ENCODE measurements at places on chromosomes 4 and X.

- DNase-seq, result no peak
These were observed 26.5 kb upstream of the TSR2 start for GRCh38 chrX:54413753-54414152.

DNA sequence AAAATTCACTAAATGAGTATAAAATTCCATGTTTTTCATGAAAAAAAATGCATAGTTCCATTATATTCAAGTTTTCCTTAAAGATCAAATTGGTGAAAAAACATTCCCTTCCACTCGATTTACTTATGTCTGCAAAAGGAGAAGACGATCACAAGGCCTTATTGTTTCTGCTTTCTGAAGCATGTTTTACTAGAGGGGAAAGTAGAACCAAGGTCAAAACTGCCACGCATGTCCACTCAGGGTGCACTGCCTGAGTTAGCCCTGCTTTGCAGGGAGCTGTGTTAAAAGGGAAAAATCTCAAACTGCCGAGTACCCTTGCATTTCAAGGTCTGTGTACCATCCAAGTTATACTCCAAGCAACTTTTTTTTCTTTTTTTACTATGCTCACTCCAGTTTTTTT, 57.2 kb downstream of the TRAPPC11 start:
- no peak for DNase-seq

DNA sequence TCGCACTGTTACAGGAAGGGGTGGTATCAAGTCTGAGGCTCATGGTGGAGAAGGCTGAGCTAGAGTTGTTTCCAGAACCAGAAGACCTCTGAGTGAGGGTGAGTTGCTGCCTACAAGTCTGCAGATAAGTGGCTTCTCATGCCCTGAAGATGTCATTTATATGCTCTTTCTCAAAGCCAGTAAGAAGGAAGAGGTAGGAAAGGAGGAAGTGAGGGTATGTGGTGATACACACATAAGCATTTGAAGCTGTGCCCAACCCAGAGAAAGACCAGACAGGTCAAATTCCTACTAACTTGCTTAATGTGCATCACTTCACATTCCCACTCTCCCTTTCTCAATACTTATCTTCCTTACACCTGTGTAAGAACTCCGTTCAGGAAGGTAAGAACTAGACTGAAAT, at the start of gene PPBP:
Gene PPBP, minus strand, starts transcription at position 130 of the 400 bp plus-strand sequence. Its CDS starts 87 bp downstream, at position 43.
- no peak for DNase-seq

- DNase-seq, result no peak
These were observed 19.0 kb upstream of the SYTL4 start for GRCh38 chrX:100750883-100751282.

DNA sequence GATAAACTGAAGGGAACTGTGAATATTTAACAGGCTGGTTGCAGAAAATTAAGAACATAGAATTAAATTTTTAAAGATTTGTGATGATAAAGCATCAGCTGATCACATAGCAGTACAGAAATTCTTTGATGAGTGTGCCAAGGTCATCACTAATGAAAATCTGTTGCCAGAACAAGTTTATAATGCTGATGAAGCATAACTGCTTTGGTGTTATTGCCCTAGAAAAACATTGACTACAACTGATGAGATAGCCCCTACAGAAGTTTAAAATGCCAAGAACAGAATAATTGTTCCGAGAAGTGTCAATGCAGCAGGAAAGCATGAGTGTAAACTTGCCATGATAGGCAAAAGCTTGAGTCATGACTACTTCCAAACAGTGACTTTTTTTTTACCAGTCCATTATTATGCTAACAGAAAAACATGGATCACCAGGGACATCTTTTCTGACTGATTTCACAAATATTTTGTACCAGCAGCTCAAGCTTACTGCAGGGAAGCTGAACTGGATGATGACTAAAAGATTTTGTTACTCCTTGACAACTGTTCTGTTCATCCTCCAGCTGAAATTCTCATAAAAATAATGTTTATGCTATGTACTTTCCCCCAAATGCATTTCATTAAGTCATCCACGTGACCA, 1136.6 kb downstream of the FAT4 start:
- DNase-seq, result no peak

GRCh38 chr4:30525662-30526315, 194.4 kb upstream of the PCDH7 start:
- DNase-seq, result no peak

- no peak for DNase-seq
These were observed 135.7 kb upstream of the MAP3K15 start for GRCh38 chrX:19650996-19651395.

DNA sequence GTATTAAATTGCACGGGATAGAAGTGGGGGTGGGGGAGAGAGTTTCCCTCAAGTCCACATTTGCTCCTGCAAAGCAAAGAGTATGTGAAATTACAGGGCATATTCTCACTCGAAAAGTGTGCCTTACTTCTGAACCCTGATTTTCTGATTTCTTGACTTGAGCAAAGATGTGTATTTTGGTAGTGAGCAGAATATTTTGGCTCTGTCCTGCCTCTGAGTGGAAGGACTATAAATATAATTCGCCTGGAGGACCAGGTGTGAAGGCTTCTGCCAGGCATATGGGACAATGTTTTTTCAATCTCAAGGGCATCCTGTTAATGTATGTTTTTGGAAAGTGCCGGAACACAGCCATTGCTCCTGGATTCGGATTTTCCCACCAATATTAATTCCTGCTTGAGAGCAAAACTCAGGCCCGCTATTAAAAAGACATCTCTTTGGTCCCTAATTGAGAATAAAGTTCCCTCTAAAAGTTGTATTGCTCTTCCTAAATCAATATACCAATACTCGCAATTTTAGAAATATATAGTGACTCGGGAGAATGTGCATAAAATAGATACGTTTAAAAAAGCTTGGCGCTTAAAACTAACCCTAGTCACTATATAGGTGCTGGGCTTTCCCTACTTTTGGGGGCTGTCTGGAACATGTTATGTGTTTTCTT, 15.3 kb upstream of the PITX2 start:
- DNase-seq, result no peak

- no peak for DNase-seq
These were observed 47.0 kb downstream of the SOD3 start for GRCh38 chr4:24842356-24842755.

- DNase-seq, result peak; percentile 78
These were observed 23.6 kb upstream of the YTHDC1 start for GRCh38 chr4:68373513-68373912.

GRCh38 chr4:2219233-2219760, 22.6 kb downstream of the HAUS3 start:
- DNase-seq, result no peak

- no peak for DNase-seq
These were observed 138.2 kb downstream of the GUCY2F start for GRCh38 chrX:109343671-109344070.

DNA sequence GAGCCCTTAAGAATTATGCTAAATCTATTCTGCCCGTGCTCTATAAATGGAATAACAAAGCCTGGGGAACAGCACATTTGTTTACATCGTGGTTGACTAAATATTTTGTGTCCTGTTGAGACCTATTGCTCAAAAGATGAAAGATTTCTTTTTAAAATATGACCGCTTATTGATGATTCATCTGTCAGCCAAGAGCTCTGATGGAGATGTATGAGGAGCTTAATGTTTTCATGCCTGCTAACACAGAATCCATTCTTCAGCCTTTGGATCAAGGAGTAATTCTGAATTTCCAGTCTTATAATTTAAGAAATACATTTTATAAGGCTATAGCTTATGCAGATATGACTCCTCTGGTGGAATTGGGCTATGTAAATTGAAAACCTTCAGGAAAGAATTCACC, 271.3 kb upstream of the FAT4 start:
- no peak for DNase-seq

DNA sequence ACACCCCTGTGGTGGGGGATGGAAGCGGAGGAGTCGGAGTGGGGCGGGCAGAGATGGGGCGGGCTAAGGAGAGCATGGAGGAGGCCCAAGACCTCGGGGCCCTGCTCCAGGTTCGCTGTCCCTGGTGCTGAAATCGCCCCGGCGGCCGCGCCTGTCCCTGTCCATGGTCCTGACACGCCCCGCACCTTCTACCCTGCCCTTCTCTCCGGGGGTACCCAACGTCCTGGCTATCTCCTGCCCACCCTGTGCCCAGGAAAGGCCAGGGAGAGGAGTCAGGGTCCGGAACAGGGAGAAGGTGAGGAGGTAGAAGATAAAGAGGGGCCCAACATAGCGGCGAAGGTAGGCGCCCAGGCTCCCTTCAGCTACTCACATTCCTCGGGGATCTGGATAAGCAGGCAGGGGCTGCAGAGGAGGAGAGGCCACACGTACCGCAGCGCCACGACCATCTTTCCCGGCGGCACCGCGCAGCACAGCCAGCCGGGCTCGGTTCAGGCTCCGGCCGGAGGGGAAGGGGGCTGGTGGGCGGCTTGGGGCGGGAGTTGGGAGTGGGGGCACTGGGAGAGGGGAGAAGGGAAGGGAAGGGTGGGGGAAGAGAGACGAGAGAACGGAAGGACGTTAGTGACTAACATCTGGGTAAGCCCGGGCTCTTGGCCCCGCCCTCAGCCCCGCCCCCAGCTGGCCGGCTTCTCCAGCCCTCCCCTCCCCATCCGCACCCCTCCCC, 10.4 kb downstream of the L1CAM start:
- DNase-seq, result peak; percentile 72

- no peak for DNase-seq
These were observed at the start of gene RUFY3 for GRCh38 chr4:70721747-70722146. RUFY3 (plus strand) TSS chr4:70721964; CDS start chr4:70722574, 610 bp downstream.

- no peak for DNase-seq
These were observed 16.9 kb downstream of the SH3RF1 start for GRCh38 chr4:169253904-169254303.

- no peak for DNase-seq
These were observed 201.6 kb downstream of the PACRGL start for GRCh38 chr4:20901851-20902250.

DNA sequence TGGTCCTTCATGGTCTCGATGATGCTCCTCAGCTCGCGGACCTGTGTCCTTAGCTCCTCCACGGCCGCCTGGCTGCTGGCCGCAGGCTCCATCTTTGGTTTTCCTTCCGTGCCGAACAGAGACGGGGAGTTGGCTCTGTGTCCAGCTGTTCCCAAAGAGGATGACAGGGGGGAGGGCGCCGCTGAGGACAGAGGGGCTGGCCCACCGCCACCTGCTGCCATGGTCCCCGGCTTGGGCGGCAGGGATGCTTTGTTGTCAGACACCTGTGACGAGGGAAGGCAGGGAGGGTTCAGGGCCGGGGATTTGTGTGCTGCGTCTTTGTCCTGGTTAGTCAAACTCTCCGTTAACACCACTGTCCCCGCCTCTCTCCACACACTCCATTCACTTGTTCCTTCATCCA, 26.6 kb upstream of the MAP3K15 start:
- DNase-seq, result no peak

DNA sequence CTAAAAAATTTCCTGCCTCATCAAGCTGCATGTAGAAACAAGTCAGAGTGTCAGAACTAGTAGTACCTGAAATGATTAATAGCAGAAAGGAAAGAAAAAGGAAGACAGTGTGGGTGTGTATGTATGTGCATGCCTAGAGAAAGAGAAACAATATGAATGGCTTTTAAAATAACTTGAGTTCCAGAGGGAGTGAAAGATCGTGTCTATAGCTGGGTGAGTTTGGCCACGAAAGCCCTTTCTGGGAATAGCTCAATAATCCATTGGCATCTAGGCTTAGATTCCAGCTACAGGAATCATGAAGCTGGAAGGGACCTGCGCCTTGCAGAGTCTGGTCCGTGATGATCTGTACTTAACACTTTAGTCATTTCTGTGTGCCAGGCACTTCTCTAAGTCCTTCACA, 195.6 kb downstream of the RAPGEF2 start:
- no peak for DNase-seq

DNA sequence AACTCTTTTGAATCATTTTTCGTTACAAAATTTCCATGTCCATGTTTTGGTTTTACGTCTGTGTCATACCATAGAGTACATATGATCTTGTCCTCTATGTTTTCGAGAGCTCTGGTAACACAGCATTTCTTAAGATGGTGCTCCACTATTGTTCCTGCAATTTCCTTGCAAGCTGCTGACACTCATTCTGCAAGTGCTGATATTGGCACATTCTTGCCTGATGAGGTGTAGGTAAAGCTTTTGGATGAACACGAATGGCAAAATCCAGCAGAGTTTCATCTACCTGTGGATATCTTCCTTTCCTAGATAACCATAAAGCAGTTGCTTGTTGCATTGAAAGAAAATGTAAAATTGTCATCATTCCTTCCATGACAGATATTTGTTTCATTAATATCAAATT, 41.3 kb downstream of the MAGEB17 start:
- no peak for DNase-seq

DNA sequence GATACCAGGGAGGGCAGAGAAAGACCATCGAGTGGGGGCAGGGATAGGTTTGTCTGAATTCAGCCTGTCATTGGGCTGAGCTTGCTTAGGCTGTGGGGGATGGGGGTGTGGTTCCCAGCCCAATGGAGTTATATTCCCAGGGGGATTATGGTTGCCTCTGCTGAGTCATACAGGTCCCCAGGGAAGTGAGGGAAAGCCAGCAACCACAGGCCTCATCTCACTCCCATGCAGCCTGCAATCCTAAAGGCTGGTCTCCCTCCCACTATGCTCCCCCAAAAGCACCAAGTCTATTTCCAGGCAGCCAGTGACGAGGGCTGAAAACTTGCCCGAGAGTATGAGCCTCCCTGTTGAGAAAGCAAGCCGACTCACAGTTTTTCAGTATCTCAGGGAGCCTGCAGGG, 39.3 kb downstream of the AFM start:
- DNase-seq, result no peak

DNA sequence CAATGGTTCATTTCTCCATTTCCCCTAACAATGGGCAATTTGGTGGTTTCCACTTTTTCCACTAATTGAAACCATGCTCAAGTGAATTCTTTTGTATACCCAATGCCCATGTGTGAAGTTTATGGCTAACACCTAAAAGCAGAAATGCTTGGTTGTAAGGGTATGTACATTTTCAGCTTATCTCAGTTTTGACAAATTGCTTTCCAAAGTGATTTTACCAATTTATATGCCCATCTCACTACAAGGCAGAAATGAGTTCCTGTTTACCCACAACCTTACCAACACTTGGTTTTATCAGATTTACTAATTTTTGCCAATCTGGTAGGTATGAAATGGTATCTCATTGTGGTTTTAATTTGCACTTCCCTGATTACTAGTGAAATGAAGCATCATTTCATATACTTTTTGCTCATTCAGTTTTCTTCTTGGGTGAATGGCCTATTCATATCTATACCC, 14.8 kb downstream of the GPR34 start:
- DNase-seq, result no peak

DNA sequence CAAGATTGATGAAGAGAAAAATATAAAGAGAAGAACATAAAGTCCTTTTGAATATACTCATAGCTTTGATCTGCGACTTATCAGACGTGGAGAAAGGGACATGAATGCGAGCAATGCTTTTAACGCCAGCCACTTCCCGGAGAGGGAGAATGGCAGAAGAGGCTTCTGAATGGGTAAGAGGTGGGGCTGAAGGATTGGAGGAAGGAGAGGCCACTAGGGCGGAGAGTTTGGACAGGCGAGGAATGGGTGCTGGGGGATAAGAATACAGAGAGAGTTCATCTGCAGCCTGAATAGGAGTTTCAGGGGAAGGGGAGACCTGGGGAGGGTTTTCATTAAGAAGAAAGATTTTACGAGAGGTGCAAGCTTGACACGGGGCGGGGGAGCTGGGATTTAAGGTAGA, 2534.9 kb downstream of the PCDH7 start:
- DNase-seq, result no peak

GRCh38 chrX:53831662-53832635, 145.4 kb upstream of the HUWE1 start:
- DNase-seq, result peak; percentile 70
